ENCODE measurements at places on chromosomes 12 and 14.

- no peak for DNase-seq
Measured at GRCh38 chr14:33812601-33813000, 138.3 kb downstream of the EGLN3 start.

GRCh38 chr12:111408686-111409402 lies 3.1 kb downstream of the SH2B3 start:
- DNase-seq, result no peak

- no peak for DNase-seq
Measured at GRCh38 chr12:63403256-63403655, 252.3 kb upstream of the AVPR1A start.

GRCh38 chr12:9378430-9378835 lies 170.2 kb upstream of the PZP start:
- DNase-seq, result no peak

DNA sequence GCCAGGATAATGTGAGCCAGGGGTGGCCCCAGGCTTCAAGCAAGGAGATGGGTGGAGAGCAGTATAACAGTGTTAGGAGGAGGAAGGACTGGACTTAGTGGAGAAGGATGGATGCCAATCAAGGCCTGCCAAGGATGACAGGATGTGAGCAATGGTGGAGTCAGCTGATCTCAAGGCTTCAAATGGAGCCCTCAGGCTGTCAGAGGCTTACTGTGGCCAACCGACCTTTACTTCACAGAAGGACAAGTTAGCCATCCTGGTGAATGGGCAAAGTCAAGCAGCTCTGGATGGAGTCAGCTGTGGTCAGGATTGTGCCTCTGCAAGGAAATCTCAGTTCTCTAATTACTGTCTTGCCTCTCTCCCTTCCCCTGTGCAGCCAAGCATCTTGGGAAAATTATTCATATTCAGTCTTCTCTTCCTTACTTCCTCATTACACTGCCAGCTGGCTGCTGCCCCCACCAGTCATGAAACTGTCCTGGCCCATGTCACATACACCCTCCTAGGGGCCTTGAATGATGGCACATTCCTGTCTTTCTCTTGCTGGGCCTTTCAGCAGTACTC lies 7.6 kb upstream of the STAT6 start:
- DNase-seq, result no peak

DNA sequence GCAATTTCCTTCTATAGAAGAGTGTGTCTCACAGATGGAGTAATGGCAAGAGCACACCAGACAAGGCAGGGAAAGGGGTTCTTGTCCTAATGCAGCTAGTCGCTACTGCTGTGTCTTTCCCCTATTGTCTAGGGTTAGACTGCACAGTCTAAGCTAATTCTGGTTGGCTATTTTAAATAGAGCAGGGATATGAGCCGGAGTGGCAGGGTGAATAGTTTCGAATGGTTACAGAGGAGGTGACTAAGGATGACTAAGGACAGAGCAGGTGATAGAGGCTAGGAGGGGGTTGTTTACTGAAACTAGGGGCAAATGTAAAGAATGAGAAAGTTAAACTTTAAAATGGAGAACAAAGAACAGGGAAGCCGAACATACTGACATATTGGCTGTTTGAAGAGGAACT lies 25.6 kb upstream of the CPNE8 start:
- no peak for DNase-seq

DNA sequence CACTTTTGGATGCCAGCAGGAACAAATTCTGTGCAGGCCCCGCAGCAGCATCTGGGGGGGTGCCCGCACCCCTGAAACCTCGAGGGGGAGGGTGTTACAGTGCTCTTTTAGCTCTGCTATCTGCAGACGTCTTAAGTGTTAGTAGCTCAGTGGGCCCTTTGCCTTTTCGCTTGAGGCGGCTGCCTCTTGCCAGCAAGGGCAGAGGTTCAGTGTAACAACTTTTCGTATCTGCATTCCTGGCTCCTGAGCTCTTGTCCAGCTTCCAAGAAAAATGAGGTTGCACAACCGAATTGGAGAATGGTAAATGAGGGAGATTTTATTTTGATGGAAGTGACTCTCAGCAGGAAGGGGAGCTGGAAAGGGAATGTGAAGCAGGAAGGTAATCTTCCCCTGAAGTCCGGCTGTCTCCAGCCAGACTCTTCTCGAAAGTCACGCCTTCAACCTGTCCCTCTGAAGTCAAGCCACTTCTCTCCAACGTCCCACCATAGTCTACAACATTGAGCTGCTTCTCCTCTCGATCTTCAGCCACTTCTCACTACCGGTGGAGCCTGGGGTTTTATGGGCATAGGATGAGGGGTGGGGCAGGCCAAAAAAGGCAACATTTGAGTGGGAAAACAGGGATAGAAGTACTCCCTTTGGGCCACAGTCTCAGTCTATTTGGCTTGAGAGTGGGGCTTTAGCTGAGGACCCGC lies 17.8 kb downstream of the TAS2R50 start:
- DNase-seq, result no peak

DNA sequence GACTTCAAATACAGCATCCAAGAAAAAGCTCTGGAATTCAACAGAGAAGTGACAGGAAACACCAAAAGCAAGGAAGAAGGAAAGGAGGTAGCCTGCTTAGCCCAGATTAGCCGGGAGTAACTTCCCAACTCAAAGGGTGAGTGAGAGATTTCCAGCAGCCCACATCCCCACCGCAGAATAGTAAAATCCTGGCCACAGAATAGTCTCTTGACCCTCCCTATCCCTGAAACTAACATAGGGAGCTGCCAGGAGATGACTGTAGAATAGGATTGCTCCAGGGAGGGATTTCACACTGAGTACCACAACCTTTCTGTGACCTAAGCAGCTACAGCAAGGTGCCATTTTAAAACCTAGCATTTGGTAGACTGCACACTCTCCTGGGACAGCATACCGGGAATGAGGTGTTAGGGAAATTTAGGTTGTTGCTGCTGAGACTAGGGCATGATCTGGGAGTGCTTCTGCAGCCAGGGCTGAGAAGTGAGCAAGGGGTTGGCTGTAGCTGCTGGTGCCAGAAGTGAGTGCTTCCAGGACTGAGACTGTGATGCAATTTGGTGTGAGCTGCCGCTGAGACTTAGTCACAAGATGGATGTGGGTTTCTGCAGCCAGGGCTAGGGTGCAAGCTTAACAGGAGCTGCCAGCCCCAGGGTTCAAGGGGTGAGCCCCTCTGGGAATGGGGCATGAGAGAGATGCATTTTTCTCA lies 66.0 kb downstream of the TMTC3 start:
- no peak for DNase-seq
